ENCODE measurements at places on chromosomes 4 and X. TPM values are rescaled to one million over a fixed set of nuclear protein-coding genes. Genes with fewer than 3 reads are reported as not detected.
A peak's percentile ranks its signal among the peaks of the same experiment; 100 is the strongest.

GRCh38 chr4:123889507-123889906, 492.9 kb downstream of the SPRY1 start:
- no peak for DNase-seq
- H3K36me3 ChIP-seq, result no peaks in the 10 kb centered on the region
- no peak overlapping the region for H3K27ac ChIP-seq
- no peaks in the 10 kb centered on the region for H3K27me3 ChIP-seq
- no peak overlapping the region for H3K4me3 ChIP-seq
- H3K4me1 ChIP-seq, result no peaks in the 10 kb centered on the region

GRCh38 chr4:3335385-3335784, 42.6 kb downstream of the RGS12 start:
- DNase-seq, result no peak
- H3K4me3 ChIP-seq, result no peak overlapping the region
- no peaks in the 10 kb centered on the region for H3K27me3 ChIP-seq
- H3K4me1 ChIP-seq, result peaks cover under 1% of the 10 kb centered on the region
- H3K36me3 ChIP-seq, result no peaks in the 10 kb centered on the region

DNA sequence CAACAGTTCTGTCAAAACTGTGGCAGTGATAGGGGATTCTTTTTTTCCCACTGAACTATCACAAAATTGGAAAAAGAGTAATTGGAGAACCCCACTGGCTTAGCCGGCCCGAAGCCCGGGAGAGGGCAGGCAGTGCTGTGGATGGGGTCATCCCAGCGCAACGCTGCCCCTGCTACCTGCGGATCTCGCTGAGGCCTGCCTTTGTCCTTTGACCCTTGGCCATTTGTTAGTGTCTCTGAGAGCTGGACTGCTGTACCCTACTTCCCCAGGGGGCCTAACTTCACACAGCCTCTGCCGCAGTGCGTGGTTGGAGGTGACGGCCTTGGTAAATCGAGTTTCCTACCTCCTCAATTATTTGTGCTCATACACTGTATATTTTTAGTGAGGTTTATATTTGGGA, 43.0 kb upstream of the MSANTD1 start:
- no peak for DNase-seq
- no peaks in the 10 kb centered on the region for H3K27me3 ChIP-seq
- peaks cover 21% of the 10 kb centered on the region for H3K36me3 ChIP-seq
- no peak overlapping the region for H3K4me3 ChIP-seq
- peaks cover 37% of the 10 kb centered on the region for H3K4me1 ChIP-seq

- H3K36me3 ChIP-seq, result no peaks in the 10 kb centered on the region
- H3K27ac ChIP-seq, result no peak overlapping the region
- DNase-seq, result no peak
- H3K4me3 ChIP-seq, result no peak overlapping the region
These were observed 13.3 kb upstream of the PJA1 start for GRCh38 chrX:69178592-69178991.

DNA sequence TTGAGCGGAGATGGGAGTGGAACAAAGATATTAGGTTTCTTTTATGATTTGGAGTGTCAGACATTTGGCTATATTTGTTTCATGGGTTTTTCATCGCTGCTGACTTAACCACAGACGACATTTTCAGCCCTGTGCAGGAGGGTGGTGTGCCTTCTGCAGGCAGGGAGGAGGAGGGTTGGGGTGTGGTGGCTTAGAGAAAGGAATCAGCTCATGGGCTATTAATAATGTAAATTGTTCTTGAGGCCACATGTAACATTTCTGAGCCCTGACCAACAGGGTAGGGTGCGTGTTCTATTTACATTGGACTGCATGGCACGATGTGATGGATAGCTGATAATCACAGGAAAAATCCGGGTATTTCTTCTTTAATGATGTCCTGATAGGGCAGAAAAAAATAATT, 67.6 kb downstream of the POLA1 start:
- H3K4me3 ChIP-seq, result no peak overlapping the region
- no peak for DNase-seq
- no peaks in the 10 kb centered on the region for H3K27me3 ChIP-seq
- H3K4me1 ChIP-seq, result no peaks in the 10 kb centered on the region

The TLR2 gene
- 15.8 TPM for total RNA-seq

GRCh38 chrX:42519666-42520231, 258.2 kb downstream of the PPP1R2C start:
- no peaks in the 10 kb centered on the region for H3K27me3 ChIP-seq
- DNase-seq, result no peak
- no peaks in the 10 kb centered on the region for H3K4me1 ChIP-seq

The SPANXD gene
- total RNA-seq, result not detected

GRCh38 chr4:152162331-152162697, 373.6 kb downstream of the FBXW7 start:
- H3K4me3 ChIP-seq, result no peak overlapping the region
- H3K27ac ChIP-seq, result no peak overlapping the region
- H3K4me1 ChIP-seq, result no peaks in the 10 kb centered on the region
- no peaks in the 10 kb centered on the region for H3K36me3 ChIP-seq
- no peak for DNase-seq

The MAP7D2 gene
- total RNA-seq, result under 0.01 TPM

- no peak overlapping the region for H3K4me3 ChIP-seq
- no peak for DNase-seq
- H3K4me1 ChIP-seq, result no peaks in the 10 kb centered on the region
- no peaks in the 10 kb centered on the region for H3K36me3 ChIP-seq
These were observed 191.3 kb downstream of the GPC3 start for GRCh38 chrX:133794126-133794525.

The CISD2 gene
- total RNA-seq, result 4.0 TPM

The SLC6A14 gene
- total RNA-seq, result not detected

- H3K36me3 ChIP-seq, result no peaks in the 10 kb centered on the region
- peaks cover 14% of the 10 kb centered on the region for H3K4me1 ChIP-seq
- H3K27ac ChIP-seq, result no peak overlapping the region
- H3K4me3 ChIP-seq, result no peak overlapping the region
These were observed 115.1 kb downstream of the CPEB2 start for GRCh38 chr4:15117270-15117946.

GRCh38 chr4:171334549-171334948, 478.7 kb upstream of the GALNTL6 start:
- no peaks in the 10 kb centered on the region for H3K27me3 ChIP-seq
- H3K4me3 ChIP-seq, result no peak overlapping the region
- no peaks in the 10 kb centered on the region for H3K36me3 ChIP-seq
- H3K27ac ChIP-seq, result no peak overlapping the region
- DNase-seq, result no peak

DNA sequence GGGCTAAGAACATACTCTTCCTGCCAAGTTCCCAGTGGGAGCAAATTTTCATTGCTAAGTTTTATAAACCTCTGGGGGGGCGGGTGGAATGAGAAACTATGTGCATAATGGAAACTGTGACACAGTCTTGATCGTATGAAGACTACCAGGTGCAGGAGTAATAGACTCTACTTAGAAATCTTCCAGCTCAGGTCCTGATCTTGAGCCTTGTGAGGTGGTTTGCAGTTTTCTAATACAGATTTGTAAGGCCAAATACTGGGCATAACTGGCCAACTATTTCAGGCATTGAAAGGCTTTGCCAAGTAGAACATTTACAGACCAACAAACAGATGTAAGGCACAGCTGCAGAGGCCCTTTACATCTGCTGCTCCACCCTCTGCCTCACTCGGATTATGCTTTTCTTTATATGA, 89.7 kb upstream of the CBR4 start:
- peak; percentile 19 for DNase-seq
- H3K27ac ChIP-seq, result no peak overlapping the region
- H3K4me1 ChIP-seq, result peaks cover 34% of the 10 kb centered on the region
- no peak overlapping the region for H3K4me3 ChIP-seq

- no peak for DNase-seq
- H3K27ac ChIP-seq, result no peak overlapping the region
- peaks cover 14% of the 10 kb centered on the region for H3K36me3 ChIP-seq
These were observed 28.8 kb downstream of the FGFR3 start for GRCh38 chr4:1821679-1822567.

The ETDA gene
- total RNA-seq, result not detected

The HSFX3 gene
- not detected for total RNA-seq

GRCh38 chr4:158376106-158376840, 145.4 kb upstream of the RXFP1 start:
- DNase-seq, result no peak
- no peak overlapping the region for H3K27ac ChIP-seq
- H3K36me3 ChIP-seq, result no peaks in the 10 kb centered on the region
- no peak overlapping the region for H3K4me3 ChIP-seq
- H3K4me1 ChIP-seq, result no peaks in the 10 kb centered on the region

DNA sequence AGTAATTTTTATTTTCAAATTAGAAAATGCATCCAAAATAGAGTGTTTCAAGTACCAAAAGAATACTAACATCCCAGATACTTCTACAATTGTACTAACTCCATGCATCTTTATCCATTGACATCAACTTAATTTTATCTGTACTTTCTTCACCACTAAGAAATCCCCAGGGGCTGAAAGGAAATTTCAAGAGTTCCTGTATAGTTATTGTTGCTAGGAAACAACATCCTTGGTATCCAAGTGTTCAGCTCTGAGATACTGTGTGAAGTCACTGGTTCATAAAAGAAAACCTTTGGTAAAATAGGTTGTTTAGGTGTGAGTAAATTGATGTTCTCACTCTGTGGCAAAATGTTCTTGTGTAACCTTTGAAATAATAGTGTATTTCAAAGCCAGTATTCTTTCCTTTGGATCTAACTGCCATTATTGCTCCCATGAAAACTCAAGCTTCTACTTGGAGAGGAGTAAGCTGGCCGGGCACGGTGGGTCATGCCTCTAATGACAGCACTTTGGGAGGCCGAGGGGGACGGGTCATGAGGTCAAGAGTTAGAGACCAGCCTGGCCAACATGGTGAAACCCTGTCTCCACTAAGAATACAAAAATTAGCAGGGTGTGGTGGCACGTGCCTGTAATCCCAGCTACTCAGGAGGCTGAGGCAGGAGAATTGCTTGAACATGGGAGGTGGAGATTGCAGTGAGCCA, 72.9 kb downstream of the COMMD8 start:
- no peak overlapping the region for H3K4me3 ChIP-seq
- DNase-seq, result no peak
- no peaks in the 10 kb centered on the region for H3K4me1 ChIP-seq
- no peak overlapping the region for H3K27ac ChIP-seq

- H3K36me3 ChIP-seq, result no peaks in the 10 kb centered on the region
- no peaks in the 10 kb centered on the region for H3K27me3 ChIP-seq
- no peak overlapping the region for H3K27ac ChIP-seq
These were observed 230.8 kb downstream of the INPP4B start for GRCh38 chr4:142615324-142615665.

DNA sequence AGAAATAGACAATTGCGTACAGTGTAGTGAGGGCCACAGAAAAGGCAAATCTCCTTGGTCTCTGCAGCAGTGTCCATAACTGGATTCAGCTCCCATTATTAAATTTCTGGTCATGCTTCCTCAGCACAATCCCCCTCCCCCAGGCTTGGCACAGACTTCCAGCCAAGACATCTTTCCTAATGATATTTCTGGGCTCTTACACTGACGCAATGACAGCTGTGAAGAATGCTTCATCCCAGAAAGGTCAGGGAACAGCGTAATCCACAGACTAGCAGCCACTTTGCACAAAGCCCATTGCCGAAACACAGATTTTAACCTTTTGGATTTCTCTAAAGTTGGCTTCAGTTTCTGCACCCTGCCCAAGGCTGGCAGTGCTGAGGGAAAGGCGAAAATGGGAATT, 597.6 kb upstream of the CPEB2 start:
- H3K4me1 ChIP-seq, result peaks cover 14% of the 10 kb centered on the region
- no peak for DNase-seq
- no peaks in the 10 kb centered on the region for H3K27me3 ChIP-seq
- no peak overlapping the region for H3K27ac ChIP-seq
- no peaks in the 10 kb centered on the region for H3K36me3 ChIP-seq

DNA sequence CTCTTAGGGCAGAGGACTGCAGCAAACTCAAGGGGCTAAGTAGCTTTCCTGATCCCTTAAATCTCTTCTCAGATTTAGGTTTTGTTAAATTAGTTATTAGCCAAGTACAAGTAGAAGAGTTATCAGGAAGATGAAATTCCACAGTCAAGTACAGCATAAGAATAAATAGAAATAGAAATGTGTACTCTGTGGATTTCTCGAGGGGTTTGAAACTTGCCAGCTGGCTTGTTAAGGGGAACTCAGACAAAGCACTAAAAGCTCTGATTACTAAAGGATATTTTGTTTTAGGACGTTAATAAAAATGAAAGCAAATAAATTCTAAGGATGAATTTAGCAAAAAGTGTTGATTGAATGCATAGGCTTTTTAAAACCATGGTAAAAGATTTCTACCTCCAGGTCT, 654.6 kb downstream of the RAPGEF2 start:
- no peaks in the 10 kb centered on the region for H3K27me3 ChIP-seq
- H3K27ac ChIP-seq, result no peak overlapping the region
- DNase-seq, result no peak

- peak; percentile 20 for DNase-seq
- H3K4me1 ChIP-seq, result peaks cover 9% of the 10 kb centered on the region
- H3K4me3 ChIP-seq, result no peak overlapping the region
- no peaks in the 10 kb centered on the region for H3K27me3 ChIP-seq
- H3K27ac ChIP-seq, result no peak overlapping the region
These were observed 14.4 kb upstream of the CXCL8 start for GRCh38 chr4:73725985-73726384.

- DNase-seq, result no peak
- no peaks in the 10 kb centered on the region for H3K36me3 ChIP-seq
- H3K4me3 ChIP-seq, result no peak overlapping the region
- no peaks in the 10 kb centered on the region for H3K27me3 ChIP-seq
- H3K27ac ChIP-seq, result no peak overlapping the region
These were observed 152.2 kb downstream of the GRID2 start for GRCh38 chr4:92455951-92456350.

The DUSP9 gene
- total RNA-seq, result not detected

GRCh38 chrX:125289209-125289608, 30.5 kb upstream of the TEX13C start:
- no peaks in the 10 kb centered on the region for H3K27me3 ChIP-seq
- DNase-seq, result no peak

DNA sequence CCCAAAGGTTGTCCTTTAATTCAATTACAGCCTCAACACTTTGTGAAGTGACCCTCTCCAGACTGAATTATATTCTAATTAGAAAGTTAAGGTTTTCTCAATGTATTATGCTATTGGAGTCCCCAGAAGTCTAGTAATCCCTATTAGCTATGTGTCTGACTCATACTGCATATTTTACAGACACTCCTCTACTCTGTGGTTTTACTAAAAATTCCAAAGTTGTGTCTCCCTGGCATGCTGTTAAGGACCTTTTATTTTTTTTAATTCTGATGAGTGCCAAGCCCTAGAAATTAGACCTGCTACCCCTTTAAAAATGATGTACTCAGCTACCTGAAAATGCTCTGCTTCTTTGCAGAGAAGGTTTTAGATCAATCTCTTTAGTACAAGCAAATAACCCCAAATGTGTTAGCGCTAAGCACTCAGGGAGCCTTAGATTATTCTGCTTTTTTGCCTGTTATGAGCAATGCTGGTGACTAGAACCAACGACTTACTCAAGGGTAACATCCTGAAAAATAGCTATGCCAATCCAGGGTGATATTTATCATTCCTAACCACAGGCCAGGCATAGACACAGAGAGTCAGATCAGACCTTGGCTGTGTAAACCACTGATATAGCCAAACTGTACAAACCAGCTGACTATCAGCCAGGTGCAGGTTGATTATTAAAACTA, 26.1 kb upstream of the CXCL13 start:
- no peaks in the 10 kb centered on the region for H3K36me3 ChIP-seq
- H3K27ac ChIP-seq, result no peak overlapping the region
- DNase-seq, result no peak

All from body of pancreas (tissue), 4 donors.